ENCODE measurements at places on chromosomes 3 and 15.

- no peak for DNase-seq
These were observed 32.2 kb downstream of the LIPC start for GRCh38 chr15:58463815-58464650.

DNA sequence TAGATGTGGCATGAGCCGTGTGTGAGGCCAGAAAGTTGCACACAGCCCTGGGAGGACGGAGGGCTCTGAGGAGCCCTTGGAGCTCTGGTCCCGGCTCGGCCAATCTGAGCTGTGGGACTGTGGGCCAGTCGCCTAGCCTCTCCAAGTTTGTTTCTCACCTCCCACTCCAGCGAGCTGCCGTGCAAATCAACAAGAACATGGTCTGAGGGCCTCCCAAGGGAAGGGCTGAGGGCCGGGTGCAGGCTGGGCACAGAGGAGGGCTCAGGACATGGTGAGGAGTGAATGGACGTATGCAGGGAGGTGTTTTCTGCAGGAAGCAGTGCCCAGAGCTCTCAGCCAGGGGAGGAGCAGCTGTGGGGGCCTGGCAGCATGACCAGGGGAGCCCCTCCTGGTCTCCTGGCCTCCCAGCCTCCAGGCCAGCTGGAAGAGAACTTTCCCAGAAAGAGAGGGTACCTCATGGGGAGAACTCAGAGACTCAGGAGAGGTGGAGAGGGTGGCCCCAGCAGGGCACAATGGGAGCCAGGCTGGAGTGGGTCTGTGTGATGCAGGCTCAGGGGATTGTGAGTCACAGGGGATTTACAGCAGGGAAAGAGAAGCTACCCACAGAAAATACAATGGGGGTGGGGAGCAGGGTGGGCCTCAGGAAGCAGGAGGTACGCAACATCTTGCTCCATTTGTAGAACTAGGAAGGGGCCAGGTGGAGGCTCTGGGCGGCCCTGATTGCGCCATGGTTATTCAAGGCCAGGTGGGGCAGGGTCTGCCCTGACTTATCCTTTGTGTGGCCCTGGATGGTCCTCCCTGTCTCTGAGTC, 24.8 kb downstream of the PSTPIP1 start:
- no peak for DNase-seq

DNA sequence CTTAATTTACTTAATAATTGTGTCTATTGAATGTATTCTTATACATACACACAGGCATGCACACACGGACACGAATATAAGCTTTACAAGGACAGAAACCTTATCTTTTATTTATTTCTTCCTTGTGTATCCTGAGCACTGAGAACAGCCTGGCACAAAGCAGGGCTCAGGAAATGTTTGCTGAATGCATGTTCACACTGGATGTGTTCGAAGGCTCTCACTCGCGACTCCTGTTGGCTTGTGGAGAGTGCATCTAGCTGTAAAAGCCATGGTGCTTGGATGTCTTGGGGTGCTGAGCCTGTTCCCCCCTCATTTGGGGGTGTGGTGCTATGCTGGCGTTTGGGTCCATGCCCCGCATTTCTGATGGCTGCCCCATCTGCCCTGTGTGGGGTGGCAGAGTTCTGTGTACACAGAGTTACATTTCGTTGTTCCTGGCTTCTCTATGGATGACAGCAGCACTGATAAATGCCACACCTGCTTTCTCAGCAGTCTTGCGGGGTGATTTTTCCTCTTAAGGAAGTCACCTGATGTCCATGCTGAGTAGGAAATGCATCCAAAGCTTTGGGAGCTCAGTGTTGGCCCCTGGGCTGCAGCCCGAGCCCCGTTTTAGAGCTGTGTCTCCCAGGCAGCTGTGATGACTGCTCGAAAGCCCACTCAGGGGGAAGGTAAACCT, 148.5 kb downstream of the IGF1R start:
- no peak for DNase-seq

DNA sequence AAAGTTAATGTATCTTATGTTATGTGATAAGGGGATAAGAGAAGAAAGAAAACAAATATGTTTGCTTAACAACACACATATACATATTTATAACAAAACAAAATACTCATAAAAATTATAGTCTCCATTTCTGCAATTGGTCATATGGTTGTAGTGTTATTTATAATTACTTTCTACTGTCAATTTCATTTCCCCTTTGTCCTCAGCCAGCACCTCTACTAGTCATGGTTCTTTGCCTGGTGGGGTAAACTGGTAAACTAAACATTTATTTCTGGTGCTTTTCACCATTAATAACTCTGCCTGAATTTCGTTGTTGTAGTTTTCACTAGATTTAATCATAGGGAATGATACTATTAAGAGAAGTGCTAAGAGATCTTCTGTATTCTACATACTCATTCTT, 88.0 kb upstream of the ALCAM start:
- no peak for DNase-seq

- no peak for DNase-seq
These were observed 215.5 kb downstream of the NR1D2 start for GRCh38 chr3:24160424-24161095.

DNA sequence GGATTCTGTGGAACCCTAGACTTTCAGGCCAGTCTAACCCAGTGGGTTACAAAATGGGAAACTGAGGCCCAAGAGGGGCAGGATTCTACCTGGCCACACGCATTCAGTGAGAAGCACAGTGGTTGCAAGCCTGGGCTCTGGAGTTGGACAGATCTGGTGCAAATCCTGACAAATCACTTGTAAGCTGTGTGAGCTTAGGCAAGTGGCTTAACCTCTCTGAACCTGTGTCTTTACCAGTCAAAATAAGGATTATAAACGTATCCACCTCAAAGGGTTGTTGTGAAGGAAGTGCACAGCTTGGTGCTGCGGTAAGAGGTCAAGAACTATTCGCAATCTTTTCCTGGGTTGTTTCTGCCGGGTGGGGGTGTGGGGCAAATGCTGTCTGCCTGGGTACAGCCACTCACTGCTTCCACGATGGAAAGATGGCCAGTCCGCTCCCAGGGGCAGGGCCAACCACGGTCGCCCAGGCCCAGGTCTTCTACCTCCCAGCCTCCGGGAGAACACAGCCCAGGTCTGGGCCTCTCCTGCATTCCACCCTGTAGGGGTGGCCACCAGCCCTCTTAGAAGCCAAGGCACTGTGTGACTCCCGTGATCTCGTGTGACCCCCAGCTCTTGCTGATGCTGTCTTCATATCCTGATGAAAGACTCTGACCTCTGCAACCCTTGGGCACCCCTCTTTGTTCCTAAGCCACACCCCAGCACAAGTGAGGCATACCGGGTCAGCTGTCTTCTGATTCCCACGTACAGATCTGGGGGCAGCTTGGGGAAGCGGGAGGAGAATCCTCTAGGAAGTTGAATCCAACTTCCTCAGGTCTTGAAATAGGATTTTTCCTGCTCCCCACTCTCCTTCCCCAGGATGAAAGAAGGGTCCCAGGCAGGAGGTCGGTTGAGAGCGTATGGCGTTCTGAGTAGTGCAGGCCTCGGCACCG, 1.5 kb downstream of the CHRNA3 start:
- DNase-seq, result no peak

DNA sequence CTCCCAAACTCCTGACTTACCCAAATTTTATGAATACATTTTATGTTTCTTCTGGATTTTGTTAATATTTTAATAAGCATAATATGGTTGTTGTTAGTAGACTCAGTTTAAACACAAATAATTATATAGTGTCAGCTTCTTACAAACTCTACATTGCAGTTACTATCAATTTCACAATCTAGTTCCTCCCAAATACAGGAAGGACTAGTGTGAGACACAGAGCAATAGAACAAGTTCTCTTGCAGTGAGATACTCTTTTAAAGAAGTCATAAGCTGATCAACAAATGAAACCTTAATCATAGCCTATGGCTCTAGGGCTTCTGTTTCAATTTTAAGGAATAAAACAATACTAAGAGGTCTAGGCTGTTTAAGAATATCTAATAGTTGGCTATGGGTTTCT, 86.1 kb downstream of the SAMMSON start:
- DNase-seq, result no peak

DNA sequence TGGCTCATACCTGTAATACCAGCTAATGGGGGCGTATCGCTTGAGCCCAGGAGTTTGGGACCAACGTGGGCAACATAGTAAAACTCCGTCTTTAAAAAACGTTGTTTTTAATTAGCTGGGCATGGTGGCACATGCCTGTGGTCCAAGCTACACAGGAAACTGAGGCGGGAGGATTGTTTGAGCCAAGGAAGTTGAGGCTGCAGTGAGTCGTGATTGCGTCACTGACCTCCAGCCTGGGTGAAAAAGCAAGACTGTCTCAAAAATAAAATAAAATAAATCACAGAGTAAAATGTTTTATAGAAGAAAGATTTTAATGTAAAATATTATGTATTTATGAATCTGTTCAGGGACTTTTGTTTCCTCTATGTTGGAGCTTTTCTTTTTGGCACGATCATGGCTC, 15.3 kb upstream of the STRIT1 start:
- DNase-seq, result peak; percentile 17

DNA sequence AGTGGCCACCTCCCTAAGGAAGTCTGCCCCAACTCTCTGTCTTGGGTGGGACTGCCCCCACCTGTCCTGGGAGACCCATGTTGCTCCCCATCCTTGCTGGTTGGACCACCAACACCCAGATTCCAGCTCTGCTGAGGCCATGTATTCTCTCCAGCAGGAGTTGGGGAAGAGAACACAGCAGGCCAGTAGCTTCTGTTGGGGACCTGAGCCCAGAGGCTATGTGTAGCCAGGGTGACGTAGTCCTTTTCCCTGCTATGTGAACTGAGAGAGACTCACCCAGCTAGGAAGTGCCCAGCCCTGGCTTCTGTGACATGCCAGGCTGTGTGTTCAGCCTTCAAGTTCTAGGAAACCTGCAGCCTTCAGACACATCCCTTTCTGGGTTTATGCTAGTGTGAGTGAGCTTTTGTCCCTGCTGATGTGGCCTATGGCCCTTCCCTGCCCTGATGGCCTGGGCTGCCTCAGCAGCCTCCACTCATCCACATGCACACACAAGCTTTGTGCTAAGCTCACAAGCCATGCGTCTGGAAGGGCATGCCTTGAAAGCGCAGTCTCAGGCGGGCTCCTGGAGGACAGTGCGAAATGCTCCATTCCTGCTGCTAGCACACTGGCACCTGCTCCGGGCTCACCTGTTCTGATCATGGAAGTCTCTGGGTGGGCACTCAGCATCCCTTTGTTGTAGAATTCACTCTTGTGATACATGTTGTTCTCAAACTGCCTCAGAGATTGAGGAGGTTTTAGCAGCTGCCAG, 42.6 kb downstream of the KY start:
- no peak for DNase-seq

All from KBM-7 (cell line).